ENCODE measurements at places on chromosomes 2 and 18.

DNA sequence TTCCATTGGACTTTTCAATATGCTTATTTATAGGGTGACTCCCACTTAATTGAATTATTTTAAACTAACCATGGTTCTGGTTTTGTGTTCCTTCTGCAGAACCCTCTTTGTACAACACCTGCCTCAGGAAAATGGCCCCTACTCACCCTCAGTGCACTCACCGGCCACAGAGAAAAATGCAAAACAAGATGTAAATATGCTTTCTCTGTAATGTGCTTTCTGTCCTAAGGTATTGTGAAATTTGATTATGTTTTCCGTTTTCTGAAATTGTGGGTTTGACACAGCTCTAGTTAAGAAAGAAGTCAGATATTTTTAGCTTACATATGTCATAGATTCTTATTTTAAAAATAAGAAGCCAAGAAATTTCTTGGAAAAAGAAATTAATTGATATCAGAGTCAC lies 357.7 kb upstream of the SMIM21 start:
- DNase-seq, result no peak

DNA sequence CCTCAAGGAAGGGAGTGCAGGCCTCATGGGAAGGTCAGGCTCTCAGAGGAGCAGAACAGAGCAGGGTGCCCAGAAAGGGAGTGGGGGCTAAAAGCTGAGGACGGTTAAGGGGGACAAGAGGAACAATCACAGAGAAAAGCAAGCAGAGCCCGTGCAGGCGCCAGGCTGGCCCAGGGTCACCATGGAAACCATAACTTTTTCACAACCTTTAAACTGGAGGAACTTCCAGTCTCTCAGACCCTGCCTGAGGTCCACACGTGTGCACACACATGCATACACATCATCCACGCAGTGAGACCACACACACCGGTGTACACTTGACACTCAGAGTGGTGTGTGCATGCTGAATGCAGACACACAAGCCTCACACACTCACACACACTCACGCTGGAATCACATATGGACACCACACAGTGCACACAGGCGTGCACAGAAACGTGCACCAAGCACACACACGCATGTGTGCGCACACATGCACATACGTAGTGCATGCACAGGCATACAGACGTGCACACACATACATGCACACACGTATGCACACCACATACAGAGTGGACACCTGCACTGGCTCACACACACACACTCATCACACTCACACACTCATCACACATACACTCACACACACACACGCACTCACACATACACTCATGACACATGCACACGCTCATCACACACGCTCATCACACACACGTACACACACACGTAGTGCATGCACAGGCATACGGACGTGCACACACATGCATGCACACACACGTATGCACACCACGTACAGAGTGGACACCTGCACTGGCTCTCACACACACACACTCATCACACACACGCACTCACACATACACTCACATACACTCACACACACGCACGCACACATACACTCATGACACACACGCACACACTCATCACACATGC lies 37.2 kb upstream of the SNED1 start:
- no peak for DNase-seq

DNA sequence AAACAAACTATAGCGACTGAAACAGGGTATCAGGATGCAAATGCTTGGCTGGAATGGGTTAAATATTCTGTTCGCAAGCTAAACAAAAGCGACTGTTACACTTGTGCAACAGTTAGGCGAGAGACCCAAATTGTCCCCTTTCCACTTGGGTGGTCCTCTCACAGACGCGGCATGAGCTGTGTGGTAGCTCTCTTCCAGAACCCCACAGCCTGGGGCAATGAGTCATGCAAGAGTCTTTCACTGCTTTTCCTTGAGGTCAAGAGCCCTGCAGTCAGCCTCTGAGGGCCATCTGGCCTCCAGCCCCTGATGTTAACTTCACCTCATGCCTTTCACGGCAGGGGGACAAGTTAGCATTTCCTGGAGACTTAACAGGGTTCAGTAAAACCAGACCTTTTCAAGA lies 25.7 kb downstream of the SULT1C4 start:
- no peak for DNase-seq

GRCh38 chr2:26989156-26989555 lies 18.7 kb downstream of the MAPRE3 start:
- no peak for DNase-seq

DNA sequence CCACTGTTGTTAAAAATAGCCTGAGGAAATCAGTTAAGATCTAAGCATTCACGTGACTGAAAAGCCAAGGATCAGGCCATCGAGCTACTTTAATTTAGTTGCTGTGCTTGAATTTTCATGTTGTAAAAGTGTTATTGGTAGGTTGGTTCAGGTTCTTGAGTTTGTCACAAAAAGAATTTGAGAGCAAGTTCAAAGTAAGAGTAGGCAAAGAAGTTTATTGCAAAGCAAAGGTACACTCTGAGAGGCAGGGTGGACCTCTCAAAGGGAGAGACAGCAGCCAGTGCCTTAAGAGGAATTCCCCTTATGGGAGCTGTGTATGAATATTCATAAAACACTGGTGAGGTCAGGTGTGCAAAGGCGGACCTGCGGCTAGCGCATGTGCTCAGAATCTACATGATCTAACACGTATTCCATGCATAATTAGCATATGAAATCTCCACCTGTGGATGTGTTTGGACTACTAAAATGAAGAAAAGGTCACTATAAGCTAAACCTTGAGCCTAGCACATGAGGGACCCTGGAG lies 236.5 kb downstream of the NDUFA10 start:
- no peak for DNase-seq

- no peak for DNase-seq
Observed at GRCh38 chr2:32258242-32258641, 6.4 kb downstream of the NLRC4 start.

GRCh38 chr18:26656431-26656943 lies 108.1 kb upstream of the KCTD1 start:
- no peak for DNase-seq

DNA sequence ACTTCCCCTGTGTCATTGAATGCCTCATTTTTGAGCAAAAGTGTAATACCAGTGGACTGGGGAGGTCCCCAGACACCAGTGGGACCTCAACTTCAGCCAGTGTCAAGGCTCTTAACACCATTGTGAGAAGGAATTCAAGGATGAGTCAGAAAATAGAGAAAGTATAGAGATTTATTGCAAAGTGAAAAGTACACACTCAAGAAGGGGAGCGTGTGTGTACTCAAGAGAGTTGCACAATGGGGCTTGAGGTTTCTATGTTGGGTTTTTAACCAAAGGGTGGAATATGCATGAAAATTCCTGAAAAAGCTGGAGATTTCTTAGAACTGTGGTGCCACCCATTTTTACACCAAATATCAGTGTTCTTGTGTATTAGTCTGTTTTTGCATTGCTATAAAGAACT lies 81.9 kb downstream of the ADCYAP1 start:
- no peak for DNase-seq

DNA sequence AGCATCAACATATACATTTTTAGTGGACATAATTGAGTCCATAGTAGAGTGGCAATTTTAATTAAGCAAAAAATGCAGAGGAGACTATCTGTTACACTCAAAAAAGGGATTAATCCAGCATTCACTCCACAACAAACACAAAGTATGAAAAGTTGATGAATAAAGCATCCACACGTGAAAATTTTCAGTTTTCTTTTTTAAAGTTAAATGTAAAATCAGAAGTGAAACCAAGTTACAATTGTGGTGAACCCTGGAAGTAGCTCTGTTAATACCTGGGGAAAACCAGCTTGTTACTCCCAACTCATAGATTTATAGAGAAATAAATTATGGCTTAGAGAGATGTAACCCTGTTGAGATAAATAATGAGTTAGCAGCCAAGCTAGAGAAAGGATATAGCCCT lies 807.8 kb downstream of the TRIB2 start:
- no peak for DNase-seq

DNA sequence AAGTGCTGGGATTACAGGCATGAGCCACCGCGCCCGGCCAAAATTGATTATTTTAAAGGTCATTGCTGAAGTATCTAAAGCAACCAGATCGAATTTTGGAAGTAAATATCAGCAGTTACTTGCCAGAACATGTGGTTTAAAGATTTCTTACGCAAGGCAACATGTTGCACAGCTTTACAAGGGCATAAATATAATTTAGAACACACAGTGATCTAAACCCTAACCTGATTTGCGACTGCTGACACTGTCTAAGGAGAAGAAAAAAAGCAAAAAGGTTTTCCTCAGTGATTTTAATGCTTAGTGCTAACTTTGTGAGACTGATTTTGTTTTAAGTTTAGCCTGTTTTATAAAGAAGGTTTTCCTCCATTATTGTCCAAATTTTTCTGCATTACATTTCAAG lies 569.9 kb upstream of the LINC00305 start:
- DNase-seq, result no peak

- DNase-seq, result no peak
Observed at GRCh38 chr18:13070460-13070859, 79.3 kb downstream of the CEP192 start.

DNA sequence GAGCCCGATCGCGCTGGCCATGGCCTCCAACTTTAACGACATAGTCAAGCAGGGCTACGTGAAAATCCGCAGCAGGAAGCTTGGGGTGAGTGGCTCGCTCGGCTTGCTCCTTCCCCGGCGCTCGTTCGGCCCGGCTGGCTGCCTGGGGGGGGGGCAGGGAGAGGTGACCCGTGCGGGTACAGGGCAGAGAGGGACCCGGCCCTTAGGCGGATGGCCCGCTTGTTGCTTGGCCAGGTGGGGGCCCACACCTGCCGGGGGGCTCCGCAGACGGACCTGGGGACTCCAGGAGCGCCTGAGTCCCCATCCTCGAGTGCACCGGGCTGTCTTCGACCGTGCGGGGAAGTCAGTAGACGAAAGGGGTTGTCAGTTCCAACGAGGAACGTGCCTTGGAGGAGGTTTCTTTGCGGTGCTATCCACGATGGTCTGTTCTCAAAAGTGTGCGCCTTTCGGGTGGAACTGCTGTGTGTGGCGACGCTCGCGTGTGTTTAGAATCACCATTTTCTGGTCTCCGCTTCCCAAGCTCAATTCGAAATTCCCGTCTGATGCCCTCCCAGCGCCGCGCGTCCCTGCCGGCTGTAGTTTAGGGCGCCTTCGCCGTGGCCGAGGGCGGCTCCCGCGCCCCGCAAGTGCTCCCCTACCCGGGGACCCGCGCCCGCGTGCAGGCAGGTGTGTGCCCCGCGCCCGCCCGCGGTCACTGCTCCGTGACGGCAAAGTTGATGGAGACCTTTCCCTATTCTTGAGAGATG lies 711 bp downstream of the DOK6 start:
- DNase-seq, result no peak

DNA sequence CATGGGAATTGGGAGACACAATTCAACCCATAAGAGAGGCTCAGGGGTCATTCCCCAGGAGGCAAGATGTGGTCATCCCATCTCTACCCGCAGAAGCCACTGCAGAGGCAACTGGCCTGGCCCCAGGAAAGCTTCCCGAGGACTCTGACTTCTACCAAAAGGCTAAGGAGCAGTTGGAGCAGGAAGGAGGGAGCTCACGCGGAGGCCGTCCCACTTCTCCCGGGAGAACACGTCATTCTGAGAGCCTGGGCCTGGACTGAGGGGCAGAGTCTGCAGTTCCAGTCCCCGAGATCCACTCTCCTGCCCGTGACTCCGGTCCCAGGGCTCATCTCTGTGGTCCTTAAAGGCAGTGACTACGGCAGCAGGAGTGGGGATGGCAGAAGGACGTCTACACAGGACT lies 69.0 kb upstream of the TAF1B start:
- no peak for DNase-seq

- no peak for DNase-seq
Observed at GRCh38 chr2:97737421-97738178, 24.2 kb downstream of the ZAP70 start.

All from NCI-H187 treated with DMSO at 0.1 percent for 48 hours (cell line).